ENCODE measurements at places on chromosomes 7 and 10.

- DNase-seq, result peak; percentile 6
Observed at GRCh38 chr7:7772397-7772821, 54.0 kb upstream of the RPA3 start.

DNA sequence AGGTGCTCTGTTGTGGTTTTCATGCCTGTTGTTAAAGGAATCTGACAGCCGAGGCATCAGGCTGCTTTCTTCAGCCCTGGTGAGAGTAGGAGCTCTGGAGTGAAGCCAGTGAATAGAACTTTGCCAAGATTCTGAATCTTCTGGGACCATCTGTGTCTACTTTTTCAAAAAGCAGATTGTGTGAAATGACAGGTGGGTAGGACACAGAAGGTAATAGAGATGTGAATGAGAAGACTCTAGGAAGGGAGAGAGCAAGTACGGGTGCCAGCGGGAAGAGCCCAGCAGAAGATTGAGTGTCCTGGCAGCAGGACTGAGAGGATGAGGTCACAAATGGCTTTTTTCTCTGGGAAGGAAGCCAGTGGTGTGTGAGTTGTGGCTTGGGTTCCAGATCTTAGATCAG is 429.2 kb downstream of the SDK1 start:
- no peak for DNase-seq

DNA sequence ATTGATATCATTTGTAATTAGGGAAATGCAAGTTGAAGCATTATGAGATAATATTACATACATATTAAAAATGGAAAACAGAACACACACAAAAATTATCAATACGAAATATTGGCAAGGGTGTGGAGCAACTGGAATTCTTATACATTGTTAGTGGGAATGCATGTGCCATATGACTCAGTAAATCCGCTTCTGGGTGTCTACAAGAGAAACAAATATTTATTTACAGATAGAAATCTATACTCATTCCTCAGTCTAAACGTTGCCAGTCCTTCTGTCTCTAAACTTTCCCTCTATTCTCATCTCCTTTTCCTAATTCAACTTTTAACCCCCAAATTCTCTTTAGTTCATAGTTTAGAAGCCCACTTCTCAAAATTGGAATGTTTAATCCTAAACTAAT is 170.4 kb upstream of the LRRTM3 start:
- no peak for DNase-seq

- no peak for DNase-seq
Observed at GRCh38 chr7:90994601-90995000, 269.6 kb upstream of the FZD1 start.

DNA sequence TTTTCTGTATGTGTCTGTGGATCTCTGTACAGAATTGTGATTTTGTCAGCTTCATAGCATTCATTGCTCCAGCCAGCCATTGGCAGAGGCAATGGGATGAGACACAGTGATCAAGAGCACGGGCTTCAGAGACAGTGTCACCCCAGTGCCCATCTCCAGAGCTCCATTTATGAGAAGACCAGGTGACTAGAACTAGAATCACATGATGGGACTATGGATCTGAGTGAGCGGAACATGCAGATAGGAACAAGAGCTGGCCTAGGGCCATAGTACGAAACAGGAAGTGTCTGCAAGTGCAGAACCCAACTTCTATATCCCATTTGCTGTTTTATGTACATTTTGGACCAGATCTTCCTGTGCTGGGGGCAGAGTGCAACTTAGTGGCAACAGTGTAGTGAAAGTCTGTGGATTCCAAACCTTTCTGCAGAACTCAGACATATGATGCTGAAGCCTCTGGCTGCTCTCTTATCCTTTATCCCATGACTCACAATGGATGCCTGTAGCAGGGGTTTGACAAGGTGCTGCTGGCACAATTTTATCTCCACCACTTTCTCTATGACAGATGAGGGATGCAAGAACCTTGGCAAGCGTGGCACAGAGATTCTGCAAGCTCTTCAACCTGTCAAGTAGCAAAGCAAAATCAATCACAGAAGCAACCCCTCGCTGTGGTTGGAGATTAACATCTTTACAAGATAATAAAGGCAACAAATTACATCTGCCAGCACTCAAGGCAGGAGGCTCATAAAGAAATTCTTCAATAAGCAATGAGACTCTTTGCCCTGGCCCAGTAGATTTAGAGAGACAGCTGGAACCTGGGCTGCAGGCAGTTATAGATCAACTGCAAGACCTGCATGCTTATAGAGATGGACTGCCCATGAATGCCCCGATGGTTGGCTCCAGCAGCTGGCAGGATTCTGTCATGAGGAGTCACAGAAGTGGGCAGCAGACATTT is 681.3 kb downstream of the TNS3 start:
- peak; percentile 2 for DNase-seq

- peak; percentile 60 for DNase-seq
Observed at GRCh38 chr7:87223666-87224065, 4.1 kb upstream of the TMEM243 start.

- DNase-seq, result no peak
Observed at GRCh38 chr7:104992306-104992705, 21.7 kb upstream of the KMT2E start.

- no peak for DNase-seq
Observed at GRCh38 chr10:129179972-129180678, 286.9 kb upstream of the MGMT start.

- no peak for DNase-seq
Observed at GRCh38 chr10:131654471-131655087, 246.2 kb upstream of the PPP2R2D start.

- DNase-seq, result no peak
Observed at GRCh38 chr10:127306479-127306878, 110.1 kb upstream of the INSYN2A start.

DNA sequence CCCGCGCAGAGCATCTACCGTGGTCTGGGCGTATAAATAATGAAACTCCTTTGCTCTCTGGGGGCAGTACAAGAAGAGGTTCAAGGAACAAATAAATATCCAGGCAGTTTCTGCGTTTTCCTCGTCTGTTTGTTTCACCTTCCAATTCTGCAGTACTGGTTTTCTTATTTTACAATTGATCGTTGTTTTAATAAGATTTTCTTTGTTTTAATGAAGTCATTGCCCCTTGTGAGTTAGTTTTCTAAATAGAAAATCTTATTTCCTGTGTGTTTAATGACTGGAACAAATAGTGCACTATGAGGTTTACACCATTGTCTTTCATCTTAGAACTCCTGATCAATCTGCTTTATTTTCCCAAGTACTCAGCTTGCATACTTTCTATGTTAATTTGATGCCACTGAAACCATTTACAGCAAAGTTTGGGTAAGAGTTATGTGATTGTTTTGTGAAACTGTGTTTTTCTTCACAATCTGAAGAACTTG is 1.2 kb downstream of the PLEKHA1 start:
- DNase-seq, result no peak

GRCh38 chr7:154767142-154767541 is 235.8 kb downstream of the PAXIP1 start:
- no peak for DNase-seq

GRCh38 chr10:75018251-75018650 is 93.2 kb upstream of the SAMD8 start:
- DNase-seq, result no peak

GRCh38 chr7:130303127-130303526 is 10.2 kb downstream of the CPA4 start:
- no peak for DNase-seq

- DNase-seq, result no peak
Observed at GRCh38 chr10:101797403-101798059, 14.3 kb upstream of the NPM3 start.

DNA sequence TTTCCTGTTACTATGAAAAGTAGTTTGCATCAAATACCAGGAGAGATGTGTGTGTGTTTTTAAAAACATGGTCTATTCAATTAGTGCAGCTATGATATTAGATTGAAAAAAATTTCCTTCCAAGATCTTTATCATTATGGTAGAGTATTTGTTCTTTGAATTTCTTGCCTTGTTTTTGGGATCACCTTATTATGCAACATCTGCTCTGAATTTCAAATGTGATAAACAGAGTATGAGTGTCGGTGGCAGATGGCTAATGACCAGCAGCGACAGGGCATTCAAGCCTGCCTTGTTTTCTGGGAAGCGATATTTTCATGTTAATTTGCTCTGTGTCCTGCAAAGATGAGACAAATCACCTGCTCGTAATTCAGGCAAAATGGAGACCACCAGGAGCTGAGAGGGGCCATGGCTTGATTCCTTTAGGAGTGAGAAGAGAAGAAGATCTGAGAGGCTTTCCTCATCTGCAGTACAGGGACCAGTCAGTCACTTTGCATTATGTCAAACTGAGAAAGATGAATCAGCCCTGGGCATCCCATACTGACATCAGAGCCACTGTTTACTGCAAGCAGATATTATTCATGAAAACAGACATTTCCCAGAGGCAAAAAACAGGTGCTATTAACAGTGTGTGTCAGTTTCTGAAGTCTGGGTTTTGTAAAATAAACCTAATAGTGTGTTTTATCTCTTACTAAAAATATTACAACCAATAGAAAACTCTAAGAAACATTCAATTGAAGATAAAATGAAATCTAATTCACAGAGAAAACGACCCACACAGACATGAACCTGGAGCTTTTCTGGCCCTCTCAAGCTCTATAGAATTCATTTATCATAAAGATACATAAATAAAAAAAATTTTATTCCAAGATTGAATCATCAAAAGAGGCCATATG is 67.6 kb downstream of the CDK6 start:
- DNase-seq, result peak; percentile 69

DNA sequence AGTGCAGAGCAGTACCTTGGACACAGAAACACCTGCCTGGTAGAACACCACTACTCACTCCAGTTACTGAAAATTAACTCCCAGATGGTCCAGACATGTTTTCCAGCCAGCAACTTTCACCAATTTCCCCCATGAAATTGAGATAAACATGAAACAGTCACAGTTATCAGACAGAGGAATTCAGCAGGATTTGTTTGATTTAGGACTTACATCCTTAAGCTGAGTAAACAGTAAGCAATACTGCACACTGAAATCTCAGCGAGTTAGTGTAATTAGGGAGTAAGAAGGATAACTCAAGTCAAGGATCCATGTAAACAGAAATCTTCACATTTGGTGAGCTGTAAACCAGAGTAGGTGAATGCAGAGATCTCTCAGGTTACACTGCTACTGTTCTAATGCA is 353.5 kb downstream of the ELMO1 start:
- no peak for DNase-seq

GRCh38 chr7:50661345-50662040 is 96.3 kb upstream of the DDC start:
- no peak for DNase-seq

- DNase-seq, result peak; percentile 35
Observed at GRCh38 chr7:128860158-128861073, 2.2 kb upstream of the ATP6V1F start.

GRCh38 chr7:25359471-25360059 is 131.3 kb upstream of the NPVF start:
- DNase-seq, result peak; percentile 2

- DNase-seq, result peak; percentile 53
Observed at GRCh38 chr10:111128331-111129180, 51.7 kb downstream of the ADRA2A start.

GRCh38 chr10:15163253-15163828 is 5.2 kb downstream of the NMT2 start:
- no peak for DNase-seq

GRCh38 chr7:103905997-103906396 is 83.5 kb downstream of the RELN start:
- DNase-seq, result no peak

- no peak for DNase-seq
Observed at GRCh38 chr10:96390460-96390864, 31.7 kb upstream of the OPALIN start.

- DNase-seq, result no peak
Observed at GRCh38 chr7:93205046-93205445, 21.2 kb downstream of the HEPACAM2 start.

DNA sequence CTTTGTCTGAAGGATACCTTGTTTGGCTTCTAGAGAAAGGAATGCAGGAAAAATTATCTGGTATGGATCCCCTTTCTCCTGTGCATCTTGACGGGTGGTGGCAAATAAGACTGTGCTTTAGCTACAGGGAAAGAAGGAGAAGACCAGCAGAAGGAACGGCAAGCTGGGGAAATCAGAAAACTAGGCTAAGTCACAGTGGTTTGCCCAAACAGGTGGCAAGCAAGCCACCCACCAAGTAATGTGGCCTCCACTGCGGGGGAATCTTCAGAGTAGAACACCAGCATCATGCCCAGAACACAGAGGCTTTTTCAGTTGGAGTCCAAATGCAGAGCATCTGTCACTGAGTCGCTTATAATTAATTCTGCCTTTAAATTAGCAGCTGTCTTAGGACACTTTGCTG is 282.8 kb downstream of the PHF14 start:
- DNase-seq, result no peak

DNA sequence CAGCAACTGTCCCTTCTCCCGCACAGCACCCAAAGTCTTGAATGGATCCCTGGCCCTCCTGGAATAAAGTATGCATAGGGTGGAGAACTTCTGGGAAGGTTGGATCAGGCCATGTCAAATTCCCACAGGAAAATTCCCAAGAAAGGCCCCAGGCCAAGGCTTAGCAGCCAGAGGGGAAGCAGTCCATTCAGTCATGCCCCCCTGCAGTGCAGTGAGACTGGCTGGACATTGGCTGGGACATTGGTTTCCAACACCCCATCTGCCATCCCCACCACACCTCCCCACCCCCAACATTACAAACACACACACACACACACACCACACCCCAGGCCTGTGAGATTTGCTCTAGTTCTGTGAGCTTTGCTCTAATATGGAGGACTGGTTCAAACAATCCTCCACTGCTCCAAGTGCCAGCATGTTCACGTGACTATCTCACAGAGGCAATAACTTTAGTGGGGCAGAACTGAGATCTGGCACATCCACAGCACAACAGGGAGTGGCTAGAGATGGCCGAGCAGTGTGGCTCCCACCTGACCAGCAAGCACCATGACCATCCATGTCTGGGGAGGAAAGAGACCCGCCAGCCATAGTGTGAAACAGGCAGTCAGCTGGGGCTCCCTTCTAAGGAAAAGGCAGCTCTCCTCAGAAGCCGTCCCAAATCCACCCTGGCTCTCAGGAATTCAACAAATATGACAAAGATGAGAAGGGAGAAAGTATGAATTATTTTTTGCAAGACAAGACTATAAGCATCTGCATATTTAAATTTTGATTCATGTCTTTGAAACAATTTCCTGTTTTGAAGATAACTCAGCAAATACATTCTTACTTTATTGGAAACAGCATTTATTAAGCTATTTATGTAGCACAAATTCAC is 6.7 kb upstream of the FAM170B start:
- DNase-seq, result peak; percentile 42

- no peak for DNase-seq
Observed at GRCh38 chr7:24707988-24708615, 49.2 kb downstream of the GSDME start.

GRCh38 chr7:30437823-30438574 is 40.6 kb downstream of the NOD1 start:
- no peak for DNase-seq

DNA sequence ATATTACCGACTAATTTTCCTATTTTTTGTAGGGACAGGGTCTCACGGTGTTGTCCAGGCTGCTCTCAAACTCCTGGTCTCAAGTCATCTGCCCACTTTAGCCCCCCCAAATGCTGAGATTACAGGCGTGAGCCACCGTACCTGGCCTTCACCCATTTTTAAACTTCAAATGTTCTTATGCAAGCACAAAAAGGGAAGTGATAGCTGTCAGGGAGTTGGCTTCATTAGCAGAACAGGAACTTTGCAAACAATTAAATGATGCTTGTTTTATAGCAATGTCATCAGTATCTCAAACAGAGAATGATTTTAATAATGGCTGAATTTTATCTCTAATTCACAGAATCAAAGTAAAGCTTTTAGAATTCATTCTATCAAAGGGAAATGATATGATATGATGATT is 49.8 kb upstream of the FAM171A1 start:
- DNase-seq, result no peak
